Stimulated activated CD4-positive, alpha-beta T cell treated with anti-CD3 and anti-CD28 coated beads, TNF-alpha, amount 100 ng/mL, for 4 hours (primary cell): ENCODE measurements at places on chromosomes 3 and 15.

DNA sequence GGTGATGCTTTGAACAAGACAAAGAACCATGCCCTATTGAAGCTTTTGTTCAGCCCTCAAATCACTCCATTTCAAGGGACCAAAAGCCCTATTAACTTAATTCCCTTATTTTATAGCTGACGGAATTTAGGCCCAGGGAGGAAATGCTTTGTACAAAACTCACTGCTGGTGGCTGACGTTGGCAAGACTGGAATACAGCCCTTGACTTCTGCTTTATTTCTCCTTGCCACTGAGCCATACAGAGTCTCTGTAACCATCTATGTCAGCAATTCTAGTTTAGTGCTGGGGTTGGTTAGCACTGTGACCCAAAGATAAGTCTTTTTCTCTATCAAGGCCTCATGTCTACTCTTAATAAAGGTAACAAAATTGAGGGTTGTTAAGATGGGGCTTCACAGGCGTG lies 316.1 kb upstream of the TPRG1 start:
- no peak for DNase-seq

GRCh38 chr3:148937467-148938255 lies 53.7 kb upstream of the GYG1 start:
- DNase-seq, result no peak

GRCh38 chr3:177378168-177378567 lies 180.9 kb upstream of the TBL1XR1 start:
- DNase-seq, result no peak

DNA sequence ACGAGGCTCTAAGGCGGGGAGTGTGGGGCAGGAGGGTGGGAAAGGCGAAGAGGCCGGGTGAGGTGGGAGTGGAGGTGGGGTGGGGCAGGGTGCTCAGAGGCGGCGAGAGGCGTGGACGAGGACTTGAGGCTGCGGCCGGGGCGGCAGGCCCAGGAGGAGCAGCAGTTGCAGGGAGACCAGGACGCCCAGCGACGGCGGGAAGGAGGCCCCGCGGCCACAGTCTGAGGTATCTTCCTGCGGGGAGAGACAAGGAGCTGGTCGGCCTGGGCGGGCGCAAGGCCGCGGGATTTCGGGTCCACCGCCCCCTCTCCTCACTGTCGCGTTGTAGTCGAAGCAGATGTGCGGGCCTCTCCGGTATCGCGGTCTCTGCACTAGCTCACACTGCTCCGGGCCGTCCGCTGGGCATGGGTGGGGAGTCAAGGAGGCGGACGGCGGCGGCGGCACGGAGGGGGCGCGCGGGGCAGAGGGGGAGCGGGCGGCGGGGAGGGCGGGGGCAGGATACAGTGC lies 5.3 kb upstream of the TMEM115 start:
- no peak for DNase-seq

DNA sequence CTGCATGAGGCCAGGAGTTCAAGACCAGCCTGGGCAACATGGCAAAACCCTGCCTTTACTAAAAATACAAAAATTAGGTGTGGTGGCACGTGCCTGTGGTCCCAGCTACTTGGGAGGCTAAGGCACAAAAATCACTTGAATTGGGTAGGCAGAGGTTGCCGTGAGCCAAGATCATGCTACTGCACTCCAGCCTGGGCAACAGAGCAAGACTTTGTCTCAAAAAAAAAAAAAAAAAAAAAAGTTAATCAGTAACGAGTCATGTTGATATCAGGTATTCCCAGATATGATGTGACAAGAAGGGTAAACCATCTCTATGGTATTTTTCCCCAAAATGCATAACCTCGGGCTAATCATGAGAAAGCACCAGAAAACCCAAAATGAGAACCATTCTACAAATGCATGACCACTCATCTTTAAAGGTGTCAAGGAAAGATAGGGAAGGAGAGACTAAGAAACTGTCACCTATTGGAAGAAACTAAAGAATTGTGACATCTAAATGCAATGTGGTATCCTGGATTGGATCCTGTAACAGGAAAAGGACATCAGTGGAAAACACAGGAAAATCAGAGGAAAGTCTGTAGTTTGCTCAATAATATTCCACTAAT lies 66.5 kb upstream of the MAP4 start:
- DNase-seq, result no peak

DNA sequence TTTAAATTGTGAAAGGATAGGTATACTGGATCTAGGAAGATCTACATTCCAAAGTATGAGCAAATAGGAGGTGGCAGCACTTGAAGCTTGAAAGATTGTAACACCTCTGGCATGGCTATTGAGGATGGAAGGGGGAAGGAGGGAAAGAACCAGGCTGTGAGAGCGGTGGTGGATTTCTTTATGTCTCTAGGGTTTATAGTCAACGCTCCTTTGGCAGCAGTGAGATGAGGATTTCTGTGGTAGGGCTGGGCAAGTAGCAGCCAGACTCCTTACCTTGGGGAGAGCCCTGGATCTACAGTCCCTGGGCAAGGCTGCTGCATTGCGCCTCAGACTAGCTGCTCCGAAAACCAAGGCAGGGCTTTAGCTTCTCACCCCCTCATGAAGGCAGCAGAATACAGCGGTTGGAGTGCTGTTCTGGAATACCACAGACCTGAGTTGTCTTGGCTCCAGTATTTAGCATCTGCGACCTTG lies 53.2 kb downstream of the MEF2A start:
- DNase-seq, result no peak

GRCh38 chr3:45241206-45241605 lies 15.1 kb upstream of the TMEM158 start:
- DNase-seq, result no peak

- DNase-seq, result no peak
Measured at GRCh38 chr3:141378556-141378955, 10.3 kb downstream of the ZBTB38 start.

GRCh38 chr3:71783152-71783551 lies 1.8 kb downstream of the PROK2 start:
- no peak for DNase-seq

- no peak for DNase-seq
Measured at GRCh38 chr15:56838085-56838484, 80.4 kb upstream of the TCF12 start.

- DNase-seq, result no peak
Measured at GRCh38 chr3:13474021-13474420, 6.1 kb upstream of the HDAC11 start.

GRCh38 chr3:194312743-194313281 lies 38.3 kb downstream of the CPN2 start:
- DNase-seq, result no peak
